ENCODE measurements at places on chromosomes 13 and 19.

GRCh38 chr13:64300239-64300638 is 2884.6 kb upstream of the PCDH20 start:
- DNase-seq = no peak

DNA sequence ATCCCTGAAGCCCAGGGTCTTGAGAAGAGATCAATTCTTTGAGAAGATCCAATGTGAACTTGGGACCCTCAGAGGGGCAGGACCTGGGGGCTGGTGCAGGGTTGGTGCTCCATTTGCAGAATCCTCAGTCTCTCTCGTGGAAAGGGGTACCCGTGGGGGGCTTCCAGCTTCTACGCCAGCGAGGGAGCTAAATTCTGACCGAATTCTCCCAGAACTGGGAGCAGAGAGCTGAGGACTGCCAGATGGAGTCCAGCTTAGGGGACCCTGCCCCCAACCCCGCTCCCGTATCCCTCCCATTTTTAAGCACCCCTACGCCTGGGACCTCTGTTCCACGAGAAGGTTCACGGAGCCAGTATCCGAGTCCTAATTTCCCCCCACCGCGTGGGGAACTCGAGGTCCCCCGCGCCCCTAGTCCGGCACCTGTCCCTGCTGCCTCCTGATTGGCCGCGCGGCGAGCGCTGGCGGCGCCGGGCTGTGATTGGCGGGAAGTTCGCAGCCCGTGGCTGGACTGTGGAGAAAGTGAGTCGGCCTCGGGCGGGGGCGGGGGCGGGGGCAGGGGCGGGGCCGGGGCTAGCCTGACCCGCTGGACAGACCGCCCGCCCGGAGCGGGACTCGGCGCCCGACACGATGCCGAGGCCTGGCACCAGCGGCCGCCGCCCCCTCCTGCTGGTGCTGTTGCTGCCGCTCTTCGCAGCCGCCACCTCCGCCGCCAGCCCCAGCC is 4.4 kb upstream of the LTBP4 start:
- DNase-seq = no peak

DNA sequence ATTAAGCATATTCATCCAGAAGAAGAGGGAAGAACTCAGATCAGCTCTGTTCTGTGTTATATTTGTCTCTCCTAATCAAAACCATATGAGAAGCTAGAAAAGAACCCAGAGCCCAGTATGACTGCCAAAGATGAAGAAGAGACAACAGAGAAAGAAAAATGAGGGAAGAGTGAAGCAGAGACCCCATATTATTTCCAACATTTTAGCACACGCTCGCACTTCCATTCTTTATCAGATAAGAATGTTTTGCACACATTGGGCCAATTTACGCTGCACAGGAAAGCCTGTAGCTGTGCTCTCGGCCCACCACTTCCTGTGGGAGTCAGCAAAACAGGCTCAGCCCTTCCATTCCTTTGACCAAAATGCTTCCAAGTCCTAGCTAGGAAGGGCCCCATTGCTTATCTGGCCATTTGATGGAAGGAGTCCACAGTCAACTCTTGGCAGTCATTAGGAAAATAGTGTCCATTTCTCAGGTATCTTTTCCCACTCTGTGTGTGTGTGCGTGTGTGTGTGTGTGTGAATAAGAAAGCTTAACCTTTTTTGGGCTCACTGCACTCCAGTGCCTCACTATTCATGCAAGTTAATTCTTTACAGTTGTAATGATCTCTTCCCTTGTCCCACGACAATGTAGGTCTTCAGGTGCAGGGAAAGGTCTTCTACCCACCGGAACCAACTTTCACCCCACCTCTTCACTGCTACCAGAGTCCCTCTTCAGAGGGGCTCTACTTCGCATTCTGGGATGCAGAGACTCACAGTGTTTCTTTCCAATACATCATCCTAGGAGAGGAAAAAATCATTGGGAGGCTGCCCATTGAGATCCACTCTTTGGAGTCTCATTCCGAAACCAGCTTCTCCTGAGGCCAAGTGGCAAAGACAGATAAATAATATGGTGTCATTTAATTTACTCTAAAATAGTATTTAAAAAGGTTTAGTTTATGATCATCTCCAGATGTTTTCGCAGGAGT is 237.5 kb downstream of the COG6 start:
- no peak for DNase-seq

GRCh38 chr19:51372649-51373504 is at the start of gene NKG7:
NKG7 (minus strand) TSS chr19:51372654; CDS start chr19:51372535, 119 bp downstream.
- no peak for DNase-seq

- DNase-seq = no peak
Measured at GRCh38 chr13:48660361-48661076, 6.8 kb downstream of the CYSLTR2 start.

DNA sequence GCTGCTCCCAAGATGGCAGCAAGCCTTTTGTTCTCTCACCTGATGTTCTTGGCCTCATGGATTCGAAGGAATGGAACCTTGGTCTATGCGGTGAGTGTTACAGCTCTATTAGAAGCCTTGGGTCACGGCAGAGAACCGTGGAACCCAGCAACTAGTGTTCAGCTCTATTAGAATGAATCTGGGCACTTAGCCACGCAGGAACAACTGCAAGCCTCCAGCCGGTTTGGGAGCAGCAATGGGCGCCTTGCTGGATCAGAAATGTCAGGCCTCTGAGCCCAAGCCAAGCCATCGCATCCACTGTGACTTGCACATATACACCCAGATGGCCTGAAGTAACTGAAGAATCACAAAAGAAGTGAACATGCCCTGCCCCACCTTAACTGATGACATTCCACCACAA is 1100.7 kb upstream of the PRR20A start:
- no peak for DNase-seq

DNA sequence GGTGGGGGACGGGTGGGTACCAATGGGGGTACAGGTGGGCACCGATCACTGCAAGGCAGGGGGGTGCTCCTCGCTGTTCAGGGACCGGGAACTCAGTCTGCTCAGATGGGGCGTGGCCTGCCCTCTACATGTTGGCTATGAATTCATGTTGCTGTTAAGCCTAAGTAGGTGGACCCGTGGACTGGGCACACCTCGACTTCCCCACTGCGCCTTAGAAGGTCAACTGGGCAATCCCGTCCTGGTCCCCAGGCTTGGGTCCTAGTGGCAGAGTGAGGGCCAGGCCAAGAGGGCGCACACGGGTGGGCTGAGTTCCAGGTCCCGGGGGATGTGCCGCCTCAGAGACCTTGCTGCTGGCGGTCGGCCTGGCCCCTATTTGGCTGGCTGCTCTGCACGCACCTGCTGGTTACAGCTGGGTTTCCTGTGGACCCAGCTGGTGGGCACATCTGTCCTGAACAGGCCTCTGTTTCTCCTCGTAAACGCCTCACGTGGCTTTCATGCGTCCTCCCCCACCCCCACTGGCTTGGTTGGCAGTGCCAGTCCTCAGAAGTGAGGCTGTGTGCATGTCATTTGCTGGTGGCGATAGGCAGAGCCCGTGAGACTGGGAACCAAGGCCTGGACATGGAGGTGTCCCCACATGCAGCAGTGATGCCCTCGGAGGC is 13.5 kb upstream of the ZNF554 start:
- DNase-seq = no peak

DNA sequence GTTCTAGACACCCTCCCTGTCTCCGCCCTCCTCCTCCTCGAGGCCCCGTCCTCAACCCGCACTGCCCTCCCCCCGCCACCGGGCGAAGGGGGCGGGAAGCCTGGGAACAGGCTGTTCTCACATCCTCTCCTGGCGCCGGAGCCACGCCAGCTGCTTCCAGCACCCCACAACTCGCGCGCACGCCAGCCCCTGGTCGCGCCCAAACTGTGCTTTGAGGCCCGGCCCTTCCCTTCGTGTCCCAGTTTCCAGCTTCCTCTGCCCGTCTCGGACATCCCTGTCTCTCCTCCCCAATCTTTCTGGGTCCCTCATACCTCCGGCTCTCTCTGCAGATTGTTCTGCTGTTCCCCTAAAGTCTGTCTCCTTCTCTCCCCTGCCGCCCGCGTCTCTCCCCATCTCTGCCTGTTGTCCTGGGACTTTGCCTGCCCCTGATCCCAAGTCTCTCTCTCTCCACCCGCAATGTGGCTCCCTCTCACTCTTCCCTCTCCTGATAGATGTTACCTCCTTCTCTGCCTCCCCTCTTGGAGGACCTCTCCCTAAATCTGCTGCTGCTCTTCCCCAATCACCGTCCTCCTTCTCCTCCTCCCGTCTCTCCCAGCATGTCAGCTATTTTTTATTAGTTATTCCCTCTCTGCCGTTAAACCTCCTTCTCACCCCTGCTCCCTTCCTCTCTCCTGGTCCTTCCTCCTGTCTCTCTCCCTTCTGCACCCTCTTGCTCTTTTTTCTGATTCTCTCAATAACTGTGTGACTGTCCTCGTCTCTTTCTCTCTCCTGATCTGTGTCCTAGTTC is 14.2 kb downstream of the DPF1 start:
- no peak for DNase-seq

- DNase-seq = no peak
Measured at GRCh38 chr19:5030136-5030820, 61.4 kb downstream of the KDM4B start.

DNA sequence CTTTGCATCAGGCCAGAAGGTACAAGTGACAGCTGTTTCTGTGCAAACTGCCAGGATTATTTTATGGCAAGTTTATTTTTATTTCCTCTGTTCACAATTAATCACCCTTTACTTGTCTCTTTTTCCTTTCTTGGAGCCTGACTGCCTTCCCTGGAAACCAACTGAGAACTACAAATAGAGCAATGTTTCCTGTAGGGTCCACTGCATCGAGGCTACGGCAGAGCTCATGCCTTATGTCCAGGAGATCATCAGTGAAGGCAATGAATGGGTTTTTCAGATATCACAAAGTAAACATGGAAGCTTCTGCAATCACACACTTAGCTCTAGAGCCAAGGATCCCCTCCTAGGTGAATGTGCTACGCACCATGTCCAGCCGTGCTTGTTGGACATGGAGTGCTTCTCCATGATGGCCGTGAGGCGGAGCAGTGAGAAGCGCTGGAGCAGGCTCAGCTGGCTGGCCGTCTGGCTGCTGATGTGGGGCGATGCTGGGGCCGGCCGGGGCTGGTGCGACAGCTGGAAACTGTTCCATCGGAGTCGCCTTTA is 110.9 kb downstream of the KL start:
- no peak for DNase-seq

GRCh38 chr19:9819596-9819909 is 674 bp upstream of the FBXL12 start:
- DNase-seq = no peak

DNA sequence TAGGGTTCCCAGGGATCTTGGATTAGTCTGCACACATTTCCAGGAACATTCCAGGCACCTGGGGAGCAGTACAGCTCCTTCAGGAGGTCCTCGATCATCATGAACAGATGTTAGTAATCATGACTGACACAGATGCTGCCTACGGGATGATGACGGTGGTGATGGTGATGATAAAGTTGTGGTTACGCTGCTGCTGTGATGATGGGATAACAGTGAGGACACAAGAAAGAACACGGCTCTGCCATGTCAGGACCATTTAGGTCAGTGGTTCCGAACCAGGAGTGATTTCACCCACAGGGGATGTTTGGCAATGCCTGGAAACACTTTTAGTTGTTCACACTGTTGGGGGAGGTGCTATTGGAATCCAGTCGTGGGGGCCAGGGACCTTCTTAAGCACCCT is 1193.0 kb downstream of the UQCRFS1 start:
- no peak for DNase-seq

GRCh38 chr13:109790942-109791605 is 4.7 kb upstream of the IRS2 start:
- DNase-seq = no peak

- no peak for DNase-seq
Measured at GRCh38 chr13:64446372-64446771, 2783.8 kb downstream of the PCDH9 start.

- no peak for DNase-seq
Measured at GRCh38 chr19:4284176-4284958, 5.3 kb downstream of the SHD start.

DNA sequence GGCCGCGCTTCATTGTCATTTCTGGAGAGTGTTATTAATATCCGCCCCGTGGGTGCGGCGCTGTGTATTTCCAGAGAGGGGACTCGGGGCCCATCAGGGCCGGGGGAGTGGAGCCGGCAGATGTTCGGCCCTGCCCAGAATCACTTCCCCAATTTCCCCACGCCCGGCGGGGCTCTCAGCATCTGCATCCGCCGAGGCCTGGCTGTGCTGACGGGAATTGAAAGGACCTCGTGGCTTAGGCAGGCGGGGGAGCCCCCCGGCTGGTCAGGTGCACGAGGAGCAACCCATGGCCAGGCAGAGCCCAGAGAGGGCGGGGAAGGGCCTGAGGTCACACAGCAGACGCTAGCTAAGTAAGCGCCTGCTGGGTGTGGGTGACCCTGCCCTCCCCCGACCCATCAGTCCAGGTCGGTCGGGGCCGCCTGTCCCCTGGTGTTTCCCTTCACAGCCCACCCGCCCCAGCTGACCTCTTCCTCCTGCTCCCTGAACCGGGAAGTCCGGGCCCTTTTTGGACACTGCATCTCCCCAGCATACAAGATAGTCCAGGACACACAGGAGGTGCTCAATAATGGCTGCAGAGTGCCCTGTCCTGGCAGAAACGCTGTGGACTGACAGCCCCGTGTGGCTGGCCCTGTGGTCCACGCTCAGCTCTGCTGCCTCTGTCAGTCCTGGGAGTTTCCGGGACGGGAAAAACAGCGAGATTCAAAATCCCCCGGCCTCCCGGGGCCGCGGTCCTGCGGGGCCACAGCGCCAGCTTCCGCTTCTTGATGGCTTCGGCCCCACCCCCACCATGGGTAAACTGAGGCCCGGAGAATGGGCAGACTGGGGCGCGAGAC is 22.1 kb downstream of the ARID3A start:
- DNase-seq = no peak

DNA sequence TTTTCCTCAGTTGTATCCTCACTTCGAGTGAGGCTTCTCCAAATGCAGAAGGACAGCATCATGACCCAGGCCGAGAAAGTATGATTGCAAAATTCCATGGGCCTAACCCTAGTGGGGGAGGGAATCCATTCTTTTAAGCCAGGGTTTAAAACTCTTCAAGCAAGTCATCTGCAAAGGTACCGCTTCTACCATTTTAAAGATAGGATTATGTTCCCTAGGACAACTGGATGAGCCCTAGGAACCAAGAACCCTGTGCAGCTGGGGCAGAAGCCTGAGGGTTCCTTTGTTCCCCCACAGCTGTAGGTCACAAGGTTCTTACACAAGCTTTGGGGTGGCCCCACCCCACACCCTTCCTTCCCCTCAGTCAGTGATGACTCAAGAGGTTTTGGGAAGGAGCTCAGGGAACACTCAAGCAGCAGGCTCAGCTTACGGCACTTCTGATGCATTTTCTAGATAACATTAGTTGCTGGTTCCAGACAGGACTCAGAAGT is 13.5 kb downstream of the ARL11 start:
- no peak for DNase-seq

DNA sequence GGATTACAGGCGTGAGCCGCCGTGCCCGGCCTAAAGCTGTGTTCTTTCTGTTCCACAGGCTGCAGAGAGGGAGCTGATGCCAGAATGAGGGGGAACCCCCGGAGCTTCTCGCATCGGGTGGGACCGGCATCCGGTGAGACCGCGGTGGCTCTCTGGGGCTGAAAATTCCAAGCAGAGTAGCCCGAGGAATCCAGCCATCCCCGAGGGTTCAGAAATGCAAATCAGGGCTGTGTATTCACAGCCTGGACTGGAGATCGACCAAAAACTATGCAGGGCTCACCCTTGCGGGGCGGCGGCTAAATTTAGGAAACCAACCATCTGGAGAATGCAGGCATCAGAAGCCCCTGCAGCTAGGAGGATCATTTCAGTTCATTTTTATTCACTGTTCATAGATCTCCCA is 99.2 kb downstream of the GNG7 start:
- DNase-seq = no peak

- no peak for DNase-seq
Measured at GRCh38 chr13:66657165-66657881, 572.8 kb downstream of the PCDH9 start.

Measured in NCI-H1436 treated with DMSO at 0.1 percent for 48 hours (cell line).